ENCODE measurements at places on chromosomes 2 and 18.
A peak's percentile ranks its signal among the peaks of the same experiment; 100 is the strongest.

DNA sequence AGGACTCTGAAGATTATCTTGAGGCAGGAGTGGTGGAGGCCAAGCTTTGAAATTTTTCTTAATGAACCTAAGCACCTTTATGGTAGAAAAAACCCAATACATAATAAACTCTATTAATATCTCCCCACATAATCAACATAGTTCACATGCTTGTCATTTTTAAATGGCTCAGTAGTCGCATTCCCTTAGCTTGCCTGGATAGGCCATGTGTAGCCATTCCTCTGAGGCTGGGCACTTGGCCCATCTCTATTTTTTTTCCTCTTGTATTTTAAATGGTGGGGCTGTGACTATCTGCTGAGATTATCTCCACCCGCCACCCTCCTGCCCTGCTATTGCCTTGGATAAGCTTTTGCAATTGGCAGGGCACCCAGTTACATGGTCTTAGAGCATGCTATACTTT lies 143.1 kb downstream of the FHOD3 start:
- no peak for DNase-seq

DNA sequence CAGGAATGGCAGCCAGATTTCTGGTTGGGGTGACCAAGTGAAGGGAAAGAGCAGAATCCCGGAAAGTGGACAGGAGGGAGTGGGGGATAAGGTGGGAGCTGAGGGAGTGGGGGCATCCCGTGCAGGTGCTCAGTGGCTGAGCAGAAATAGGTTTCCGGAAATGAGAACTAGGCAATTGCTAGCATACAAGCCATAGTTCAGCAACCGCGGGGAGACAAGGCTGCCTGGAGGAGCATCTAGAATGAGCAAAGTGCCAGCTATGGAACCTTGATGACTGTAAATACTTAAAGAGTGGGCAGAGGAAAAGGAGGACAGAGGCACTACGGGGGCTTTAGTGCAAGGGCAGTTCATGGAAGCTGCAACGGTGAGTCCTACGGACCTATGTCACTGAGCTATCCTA lies 220.2 kb downstream of the BCL11A start:
- DNase-seq: no peak

GRCh38 chr2:64698177-64698643 lies 44.5 kb upstream of the SERTAD2 start:
- no peak for DNase-seq

GRCh38 chr2:74146929-74147726 lies 584 bp downstream of the BOLA3 start:
- no peak for DNase-seq

- DNase-seq: no peak
Observed at GRCh38 chr2:127620866-127621265, 25.1 kb upstream of the GPR17 start.

- no peak for DNase-seq
Observed at GRCh38 chr2:102421890-102422759, 835 bp upstream of the IL18RAP start.

DNA sequence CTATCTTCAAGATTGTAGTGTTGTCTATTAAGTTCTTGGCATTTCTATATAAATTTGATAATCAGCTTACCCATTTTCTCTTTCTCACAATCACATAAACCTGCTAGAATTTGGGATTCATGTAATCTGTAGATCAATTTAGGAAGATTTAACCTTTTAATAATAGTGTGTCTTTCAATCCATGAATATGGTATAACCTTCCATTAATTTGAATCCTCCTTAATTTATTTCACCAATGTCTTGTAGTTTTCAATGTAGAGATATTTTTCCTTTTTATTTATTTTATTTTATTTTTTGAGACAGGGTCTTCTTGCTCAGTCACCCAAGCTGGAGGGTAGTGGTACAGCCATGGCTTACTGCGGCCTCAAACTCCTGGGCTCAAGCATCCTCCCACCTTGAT lies 20.2 kb downstream of the SANBR start:
- DNase-seq: no peak

- DNase-seq: no peak
Observed at GRCh38 chr2:148674063-148675020, 29.8 kb downstream of the EPC2 start.

GRCh38 chr18:12433829-12434540 lies 26.3 kb downstream of the PRELID3A start:
- no peak for DNase-seq

DNA sequence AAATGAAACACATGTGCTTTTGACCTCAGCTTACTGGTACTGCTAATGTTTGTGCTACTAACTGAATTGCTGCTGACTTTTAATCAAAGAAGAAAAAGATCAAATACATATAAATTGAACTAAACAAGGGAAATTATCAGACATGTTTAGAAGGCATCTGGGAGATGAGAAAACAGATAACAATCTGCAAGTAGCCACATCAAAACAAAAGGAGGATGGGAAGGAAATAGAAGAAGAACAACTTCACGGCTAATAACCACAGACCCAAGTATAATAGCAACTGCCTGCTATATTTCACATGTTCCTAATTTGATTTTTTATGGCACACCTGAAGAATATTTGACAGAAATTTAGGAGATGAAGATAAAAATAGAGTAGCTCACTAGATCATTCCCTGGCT lies 542.6 kb upstream of the SYT4 start:
- no peak for DNase-seq

- no peak for DNase-seq
Observed at GRCh38 chr2:240498171-240498957, 59.4 kb downstream of the ANKMY1 start.

DNA sequence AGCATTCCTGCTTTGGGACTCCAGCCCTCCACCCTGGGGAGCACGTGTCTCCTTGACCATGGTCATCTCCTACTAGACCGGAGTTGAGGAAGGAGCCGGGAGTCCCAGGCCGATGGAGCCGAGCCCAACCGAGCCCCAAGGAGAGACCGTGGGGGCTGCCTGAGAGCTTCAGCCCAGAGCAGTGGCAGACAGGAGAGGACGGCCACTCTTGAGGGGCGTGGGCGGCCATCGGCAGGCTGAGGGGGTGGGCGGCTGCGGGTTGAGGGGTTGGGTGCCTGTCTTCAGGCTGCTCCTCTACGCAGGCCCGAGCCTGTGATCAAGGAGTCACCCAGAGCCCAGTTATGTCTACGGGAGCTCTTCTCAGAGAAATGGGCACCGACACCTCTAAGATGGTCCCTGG lies 158.7 kb downstream of the PXDN start:
- no peak for DNase-seq

GRCh38 chr2:28624793-28625701 lies 126.6 kb upstream of the PPP1CB start:
- no peak for DNase-seq

DNA sequence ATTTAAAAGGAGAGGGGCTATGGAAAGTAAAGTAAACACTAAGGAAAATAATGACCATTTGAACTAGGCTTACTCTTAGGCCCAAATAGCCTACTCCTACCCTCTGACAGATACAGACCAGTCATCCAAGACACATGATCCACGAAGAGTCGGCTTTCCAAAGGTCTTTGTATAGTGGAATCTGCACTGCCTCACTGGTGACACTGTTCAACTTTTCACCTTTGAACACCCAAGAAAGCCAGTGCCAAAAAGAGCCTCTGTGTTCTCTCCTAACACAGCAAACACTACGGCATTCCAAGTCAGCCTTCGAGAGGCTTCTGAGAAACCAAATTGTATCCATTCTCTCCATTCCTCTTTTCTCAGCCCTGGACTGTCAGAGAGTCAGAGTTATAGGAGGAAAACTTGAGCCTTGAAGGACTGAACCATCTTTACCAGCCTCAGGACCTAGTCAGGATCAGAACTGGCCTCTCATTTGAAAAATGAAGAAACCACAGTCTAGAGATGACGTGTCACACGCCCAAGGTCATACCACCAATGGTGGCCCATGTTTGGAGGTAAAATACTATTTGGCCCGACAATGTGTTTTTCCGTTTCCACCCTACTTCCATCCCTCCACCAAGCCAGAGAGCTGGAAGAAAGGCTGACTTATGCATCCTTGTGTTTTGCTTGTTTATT lies 267.4 kb upstream of the ACVR2A start:
- DNase-seq: no peak

DNA sequence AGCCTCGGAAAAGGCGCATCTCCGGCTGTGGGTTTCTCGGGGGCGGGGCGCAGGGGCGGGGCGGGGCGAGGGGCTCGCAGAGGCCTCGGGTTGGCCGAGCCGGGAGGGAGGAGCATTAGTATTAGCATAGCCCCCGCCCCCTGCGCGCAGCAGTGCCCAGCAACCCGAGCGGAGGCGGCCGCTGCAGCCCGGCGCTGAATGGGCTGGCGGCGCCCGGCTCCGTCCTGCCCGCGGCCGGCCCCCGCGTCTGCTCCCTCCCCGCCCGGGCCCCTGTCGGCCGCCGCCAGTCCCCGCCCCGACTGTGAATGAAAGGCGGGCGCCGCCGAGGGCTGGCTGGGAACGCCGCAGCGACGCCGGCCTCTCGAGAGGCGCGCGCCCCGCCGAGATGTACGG lies at the start of gene EFR3B:
Gene EFR3B, plus strand, starts transcription at position 149 of the 393 bp plus-strand sequence. Its CDS starts 237 bp downstream, at position 386.
- DNase-seq: peak; percentile 68

GRCh38 chr2:12448846-12449505 lies 267.8 kb upstream of the TRIB2 start:
- no peak for DNase-seq

GRCh38 chr2:144084114-144084661 lies 435.7 kb downstream of the ZEB2 start:
- DNase-seq: no peak

DNA sequence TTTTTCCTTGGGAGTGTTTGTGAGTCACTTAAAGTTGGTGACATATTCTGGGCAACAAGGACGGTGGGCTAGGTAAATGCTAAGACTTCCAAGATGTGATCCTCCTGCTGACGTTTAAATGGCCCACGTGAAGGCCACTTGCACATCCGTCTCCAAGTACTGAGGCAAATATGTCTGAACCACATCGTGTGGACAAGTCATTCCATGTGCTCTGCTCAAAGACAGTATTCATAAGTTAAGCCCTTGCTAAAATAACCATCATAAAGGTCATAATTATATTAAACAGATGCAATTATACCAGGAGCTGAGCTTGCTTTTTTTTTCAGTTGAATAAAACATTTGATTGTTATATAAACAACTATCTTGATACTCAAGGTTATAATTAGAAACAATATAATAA lies 44.8 kb downstream of the SPP2 start:
- no peak for DNase-seq

DNA sequence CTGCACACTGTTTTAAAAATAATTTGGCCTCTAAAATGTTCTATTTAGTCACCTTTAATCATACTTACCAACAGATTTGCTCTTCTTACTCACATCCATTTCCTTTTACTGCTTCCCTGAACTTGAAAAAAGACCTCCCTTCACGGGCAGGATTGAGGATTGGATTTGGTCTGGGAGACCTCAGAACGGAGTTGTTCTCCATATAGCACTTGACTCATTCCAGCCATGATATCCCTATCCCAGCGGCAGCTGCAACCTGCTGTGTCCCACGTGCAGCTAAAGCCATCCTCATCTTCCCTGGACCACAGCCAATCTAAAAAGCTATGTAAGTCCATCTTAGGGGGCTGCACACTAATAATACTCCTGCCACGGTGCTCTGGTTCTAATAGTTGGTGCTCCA lies 97.0 kb upstream of the PTPRM start:
- no peak for DNase-seq

DNA sequence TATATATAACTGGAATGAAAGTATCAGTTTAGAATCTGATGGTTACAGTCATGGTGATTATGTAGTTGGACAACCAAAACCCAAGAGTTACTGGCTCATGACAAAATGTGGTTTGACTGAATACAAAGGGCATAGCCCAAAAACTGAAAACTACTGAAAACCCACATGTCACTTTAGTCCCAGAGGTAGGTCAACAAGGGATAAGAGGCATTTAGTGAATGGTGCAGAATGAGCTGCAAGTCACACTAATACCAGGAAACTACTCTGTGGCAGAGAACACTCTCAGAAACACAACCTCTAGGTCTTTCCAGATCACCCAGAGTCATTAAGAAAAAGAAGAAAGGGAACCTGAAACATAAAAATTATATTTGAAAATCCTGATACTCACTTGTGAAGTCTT lies 154.5 kb downstream of the AGPS start:
- no peak for DNase-seq

DNA sequence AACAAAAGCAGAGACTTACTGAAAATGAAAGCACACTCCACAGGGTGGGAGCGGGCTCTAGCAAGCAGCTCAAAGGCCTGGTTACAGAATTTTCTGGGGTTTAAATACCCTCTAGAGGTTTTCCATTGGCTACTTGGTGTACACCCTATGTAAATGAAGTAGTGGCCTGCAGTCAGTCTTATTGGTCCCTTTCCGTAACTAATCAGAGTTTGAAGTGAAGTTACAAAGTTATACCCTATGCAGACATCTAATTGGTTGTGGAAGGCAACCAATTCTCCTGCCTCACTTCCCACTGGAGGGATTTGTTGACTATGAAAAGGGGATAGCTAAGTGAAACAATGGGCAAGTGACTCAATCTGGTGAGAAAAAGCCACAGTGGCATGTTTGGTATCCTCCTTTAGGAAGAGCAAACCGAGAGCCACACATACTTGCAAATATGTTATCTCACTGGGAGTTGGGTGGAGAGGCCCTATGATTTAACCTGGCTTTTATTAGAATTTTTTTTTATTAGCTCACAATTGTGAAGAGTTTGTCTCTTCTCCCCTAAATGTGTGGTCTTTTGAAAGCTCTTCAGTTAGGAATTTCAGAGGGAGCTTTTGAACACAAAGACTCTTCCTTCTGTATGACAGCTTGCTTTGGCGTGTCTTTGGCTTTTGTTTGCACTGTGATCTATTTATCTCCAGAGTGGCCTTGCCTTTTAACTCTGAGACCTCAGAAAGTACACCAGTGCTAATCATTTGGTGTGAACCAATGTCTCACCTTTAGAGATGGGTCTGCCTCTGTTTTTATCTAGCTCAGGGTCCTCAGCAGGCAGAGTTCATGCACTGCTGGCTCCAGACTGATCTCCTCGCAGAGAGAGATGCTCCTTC lies 69.6 kb downstream of the MAP4K4 start:
- DNase-seq: no peak

GRCh38 chr2:234953116-234954031 lies 1.6 kb downstream of the SH3BP4 start:
- no peak for DNase-seq

DNA sequence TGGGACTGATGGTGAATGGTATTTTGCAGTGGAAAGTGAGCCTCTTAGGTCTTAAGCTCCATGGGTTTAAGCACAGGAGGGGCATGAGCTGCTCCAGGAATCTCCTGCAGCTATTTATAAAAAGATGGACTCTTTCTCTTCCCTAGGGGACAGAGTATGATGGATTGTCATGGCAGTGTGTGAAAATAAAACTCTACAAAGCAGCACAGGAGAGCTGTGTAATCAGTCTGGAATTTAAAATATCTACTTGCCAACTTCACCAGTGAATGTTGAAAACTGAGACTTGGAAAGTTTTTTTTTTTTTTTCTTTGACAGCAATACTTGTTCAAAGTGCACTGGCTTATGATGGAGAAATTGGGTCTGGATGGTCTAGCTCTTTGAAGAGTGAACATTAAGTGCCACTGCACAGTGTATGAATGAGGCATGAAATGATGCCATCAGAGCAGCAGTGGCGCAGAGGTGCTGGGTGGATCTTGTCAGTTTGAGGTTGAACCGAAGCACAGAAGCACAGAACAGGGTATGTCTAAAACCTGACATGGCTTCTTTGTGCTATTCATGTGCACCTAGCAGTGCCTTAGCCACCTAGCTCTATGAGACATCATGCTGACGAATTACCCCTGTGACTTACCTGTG lies 245.4 kb downstream of the PTPRM start:
- no peak for DNase-seq

GRCh38 chr2:38665854-38666555 lies at the start of gene GALM:
Gene GALM, plus strand, starts transcription at chr2:38666114. Its CDS starts 48 bp downstream, at chr2:38666162.
- no peak for DNase-seq

- no peak for DNase-seq
Observed at GRCh38 chr18:23629444-23629946, 33.2 kb downstream of the ANKRD29 start.

- DNase-seq: no peak
Observed at GRCh38 chr18:11482271-11482670, 127.1 kb upstream of the SLC35G4 start.
